Bronchus fibroblast of lung (primary cell): ENCODE measurements at places on chromosomes 2 and 18. TPM values are rescaled to one million over a fixed set of nuclear protein-coding genes. Genes with fewer than 3 reads are reported as not detected.

The GNLY gene
- total RNA-seq: not detected in 2 replicates

The CPS1 gene
- total RNA-seq: 11.0 and 18.5 TPM in 2 replicates

The SCYGR4 gene
- not detected in 2 replicates for total RNA-seq

The LYG1 gene
- total RNA-seq: 0.45 TPM in 1 of 2 replicates, not detected in the other

The SETBP1 gene
- total RNA-seq: 0.67 and 0.74 TPM in 2 replicates

The LOXHD1 gene
- not detected in 2 replicates for total RNA-seq

The GAL3ST2 gene
- not detected in 2 replicates for total RNA-seq

The FOXI3 gene
- total RNA-seq: not detected in 2 replicates

The TGFA gene
- total RNA-seq: not detected in 2 replicates

The CRYBA2 gene
- total RNA-seq: not detected in 2 replicates

The CNDP1 gene
- total RNA-seq: 0.15 TPM in 1 of 2 replicates, not detected in the other
